ENCODE measurements at places on chromosomes 6 and 20.

- no peak for DNase-seq
These were observed 626.6 kb upstream of the CITED2 start for GRCh38 chr6:140001005-140001404.

- DNase-seq: no peak
These were observed 36.6 kb downstream of the NKX2-4 start for GRCh38 chr20:21360705-21361104.

GRCh38 chr20:1086277-1087213, 31.9 kb upstream of the PSMF1 start:
- DNase-seq: no peak

GRCh38 chr20:36666181-36666740, 20.3 kb upstream of the SLA2 start:
- no peak for DNase-seq

DNA sequence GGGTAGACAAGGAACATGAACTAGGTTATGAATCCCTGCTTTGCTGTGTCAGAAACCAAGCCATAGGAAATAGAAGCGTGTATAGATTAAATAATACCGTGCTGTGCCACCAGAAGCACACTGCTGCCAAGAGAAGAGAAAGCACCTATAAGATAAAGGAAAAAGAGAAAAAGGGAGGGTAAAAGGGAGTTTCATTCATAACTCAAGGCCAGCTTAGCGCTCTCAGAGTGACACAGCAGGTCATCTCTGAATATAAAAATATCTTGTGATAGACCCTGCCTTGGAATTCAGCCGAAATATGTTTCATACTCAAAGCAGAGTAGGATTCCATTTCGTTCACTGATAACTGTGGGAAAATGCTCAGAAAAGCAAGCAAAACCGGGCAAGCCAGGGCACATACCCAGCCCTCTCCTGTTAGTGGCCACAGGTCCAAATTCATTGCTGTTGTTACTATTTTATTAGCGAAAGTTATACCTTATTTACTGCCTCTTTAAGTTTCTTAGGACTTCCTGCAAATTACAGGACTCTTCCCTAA, 8.7 kb downstream of the JAG1 start:
- no peak for DNase-seq

DNA sequence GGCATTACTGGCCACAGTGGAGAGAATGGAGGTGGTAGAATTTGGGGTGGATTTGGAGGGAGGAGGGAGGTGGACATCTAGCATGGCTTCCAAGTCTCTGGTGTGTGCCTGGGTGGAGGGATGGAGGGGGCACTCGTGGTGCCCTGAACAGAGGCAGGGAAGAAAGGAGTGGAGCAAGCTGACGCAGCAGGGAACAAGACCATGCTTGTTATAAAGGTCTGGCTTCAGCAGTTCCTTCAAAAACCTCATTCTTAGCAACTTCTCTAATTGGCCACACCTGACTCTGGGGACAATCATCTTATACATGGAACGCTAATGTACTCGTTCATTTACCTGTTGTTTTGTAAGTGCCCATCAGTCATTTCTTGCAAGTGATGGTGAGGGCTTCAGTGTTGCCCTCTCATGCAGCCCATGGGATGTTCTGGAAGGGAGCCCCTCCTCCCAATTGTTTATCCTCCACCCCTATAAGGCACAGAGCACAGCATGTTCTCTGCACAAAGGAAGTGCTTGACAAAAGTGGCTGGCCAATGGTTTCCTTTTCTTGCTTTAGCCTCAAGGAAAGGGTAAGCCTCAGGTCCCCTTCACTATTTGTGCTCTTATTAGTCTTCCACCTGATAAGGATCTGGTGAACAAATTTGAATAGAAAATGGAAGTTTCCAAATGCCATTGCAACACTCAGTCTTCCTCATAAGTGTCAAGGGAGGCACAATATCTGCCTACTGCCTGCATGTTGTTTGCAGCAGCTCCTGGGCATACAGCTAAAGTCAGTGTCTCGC, 39.3 kb downstream of the GFOD1 start:
- DNase-seq: no peak

DNA sequence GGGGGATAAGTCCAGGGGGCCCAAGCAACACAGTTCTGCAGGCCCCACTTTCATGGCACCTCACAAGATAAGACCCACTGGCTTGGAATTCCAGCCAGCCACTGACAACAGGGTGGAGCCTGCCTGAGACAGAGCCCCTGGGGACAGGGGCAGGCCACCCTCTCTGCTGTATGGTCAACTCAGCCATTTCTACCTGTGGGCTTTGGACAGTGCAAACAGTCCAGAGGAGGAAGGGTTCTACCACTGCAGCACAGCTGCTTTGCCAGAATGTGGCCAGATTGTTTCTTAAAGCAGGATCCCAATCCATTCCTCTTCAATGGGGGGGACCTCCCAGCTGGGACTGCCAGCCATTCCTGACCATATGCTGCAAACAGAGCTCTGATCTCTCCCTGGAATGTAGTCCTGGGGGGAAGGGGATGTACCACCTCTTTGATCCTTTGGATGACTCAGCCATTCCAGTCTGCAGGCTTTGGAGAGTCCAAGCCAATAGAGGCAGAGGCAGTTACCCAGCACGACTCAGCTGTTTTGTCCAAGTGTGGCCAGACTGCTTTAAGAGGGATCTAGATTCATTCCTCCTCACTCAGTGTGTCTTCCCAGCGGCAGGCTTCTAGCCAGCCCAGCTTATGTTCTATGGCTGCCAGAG, 842.2 kb downstream of the EPHA7 start:
- no peak for DNase-seq

DNA sequence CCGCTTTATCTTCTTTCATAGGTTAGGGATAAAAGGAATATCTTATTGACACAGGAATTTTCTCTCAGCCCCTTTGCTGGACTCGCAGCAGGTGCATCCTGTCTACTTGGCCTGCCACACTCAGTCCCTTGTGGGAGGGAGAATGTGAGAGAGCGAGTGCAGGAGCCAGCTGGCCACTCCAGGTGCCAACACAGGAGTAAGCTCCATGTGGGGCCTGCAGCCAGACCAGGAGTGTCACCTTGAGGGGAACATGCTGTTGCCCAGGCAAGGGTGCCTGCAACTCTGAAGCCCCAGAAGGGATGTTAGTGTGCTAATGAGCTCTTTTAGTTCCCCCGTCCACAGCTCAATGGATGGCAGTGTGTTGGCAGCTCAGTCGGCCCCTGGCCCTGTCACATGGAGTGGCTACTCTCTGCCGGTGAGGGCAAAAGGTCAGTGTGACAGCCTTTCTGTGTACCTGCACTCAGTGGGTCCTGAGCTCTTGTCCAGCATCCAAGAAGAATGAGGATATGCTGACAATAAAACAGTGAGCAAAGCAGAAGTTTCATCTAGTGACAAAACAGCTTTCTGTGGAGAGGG, 57.1 kb downstream of the CRYBG1 start:
- no peak for DNase-seq

DNA sequence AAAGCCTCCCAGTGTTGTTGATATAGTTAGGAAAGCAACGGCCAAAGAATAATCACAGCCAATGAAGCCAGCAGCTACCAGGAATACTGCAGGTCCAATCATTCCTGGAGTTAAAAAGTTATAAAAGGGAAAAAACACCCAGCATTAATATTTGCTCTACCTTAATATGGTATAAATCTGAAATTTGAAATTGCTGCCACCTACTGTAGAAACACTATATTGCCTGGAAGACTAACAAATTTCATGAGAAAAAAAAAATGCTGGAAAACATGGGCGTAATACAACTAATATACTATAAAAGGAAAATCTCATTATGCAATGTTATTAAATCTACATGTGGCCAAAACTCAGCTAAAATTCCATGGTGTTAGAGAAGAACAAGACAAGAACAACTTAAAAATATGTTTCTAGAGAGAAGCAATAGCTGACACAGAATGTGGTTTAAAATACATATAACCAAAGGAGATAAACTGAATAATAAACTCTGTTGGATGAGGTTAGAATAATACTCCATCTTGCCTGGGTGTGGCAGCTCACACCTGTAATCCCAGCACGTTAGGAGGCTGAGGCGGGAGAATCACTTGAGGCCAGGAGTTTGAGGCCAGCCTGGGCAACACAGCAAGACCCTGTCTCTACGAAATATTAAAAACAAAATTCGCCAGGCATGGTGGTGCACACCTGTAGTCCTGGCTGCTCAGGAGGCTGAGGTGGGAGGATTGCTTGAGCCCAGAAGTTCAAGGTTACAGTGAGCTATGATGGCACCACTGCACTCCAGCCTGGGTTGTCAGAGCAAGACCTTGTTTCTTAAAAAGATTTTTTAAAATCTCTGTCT, 43.1 kb downstream of the SLC17A5 start:
- peak; percentile 38 for DNase-seq
